H9 (cell line): ENCODE measurements at places on chromosomes 11 and 22.

DNA sequence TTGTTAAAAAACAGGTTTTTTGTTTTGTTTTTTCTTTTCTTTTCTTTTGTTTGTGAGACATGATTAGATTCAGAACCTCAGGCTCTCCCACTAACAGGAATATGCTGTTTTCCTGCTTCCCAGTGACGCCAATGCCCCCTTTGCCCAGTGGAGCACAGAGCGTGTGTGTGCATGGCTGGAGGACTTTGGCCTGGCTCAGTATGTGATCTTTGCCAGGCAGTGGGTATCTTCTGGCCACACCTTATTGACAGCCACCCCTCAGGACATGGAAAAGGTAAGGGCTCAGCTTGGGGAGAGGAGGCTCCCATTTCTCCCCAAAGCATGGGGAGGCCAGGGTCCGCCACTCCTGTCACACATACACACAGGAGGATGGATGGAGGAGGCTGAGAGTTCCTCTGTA, 25.0 kb downstream of the CYB5R2 start:
- no peak for DNase-seq
- H3K27ac ChIP-seq = no peak overlapping the region
- no peaks in the 10 kb centered on the region for H3K4me1 ChIP-seq
- H3K36me3 ChIP-seq = peaks cover 5% of the 10 kb centered on the region

- H3K27me3 ChIP-seq = no peaks in the 10 kb centered on the region
- no peaks in the 10 kb centered on the region for H3K36me3 ChIP-seq
- H3K27ac ChIP-seq = no peak overlapping the region
- no peak overlapping the region for H3K4me3 ChIP-seq
Observed at GRCh38 chr11:120028181-120028896, 109.6 kb downstream of the TRIM29 start.

GRCh38 chr11:6986487-6986886, 33.7 kb downstream of the ZNF214 start:
- H3K27ac ChIP-seq = no peak overlapping the region
- no peaks in the 10 kb centered on the region for H3K27me3 ChIP-seq
- DNase-seq = no peak
- no peaks in the 10 kb centered on the region for H3K36me3 ChIP-seq
- H3K4me3 ChIP-seq = no peak overlapping the region

DNA sequence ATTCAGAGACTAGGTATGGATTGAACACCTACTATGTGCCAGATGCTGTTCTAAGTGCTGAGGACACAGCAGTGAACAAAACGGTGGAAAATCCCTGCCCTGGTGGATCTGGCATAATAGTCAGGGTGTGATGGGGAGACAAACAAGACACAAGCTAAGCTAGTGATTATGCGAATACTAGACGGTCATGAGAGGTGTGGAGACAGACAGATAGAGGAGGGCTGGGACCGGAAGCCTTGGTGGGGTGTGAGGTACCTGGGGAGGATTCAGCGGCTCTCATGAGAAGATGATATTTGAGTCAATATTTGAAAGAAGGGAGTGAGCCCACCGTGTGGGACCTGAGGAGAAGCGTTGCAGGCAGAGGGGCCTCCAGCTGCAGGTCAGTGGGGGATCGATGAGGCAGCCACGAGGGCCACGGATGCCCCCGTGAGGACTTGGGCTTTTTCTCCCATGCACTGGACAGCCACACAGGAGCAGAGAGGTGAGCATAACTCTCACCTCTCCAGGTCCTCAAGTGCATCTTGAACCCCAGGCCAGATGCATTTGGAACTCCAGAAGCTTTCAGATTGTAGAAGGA, 4.7 kb downstream of the CD5 start:
- H3K4me3 ChIP-seq = no peak overlapping the region
- H3K27ac ChIP-seq = no peak overlapping the region
- H3K4me1 ChIP-seq = no peaks in the 10 kb centered on the region

GRCh38 chr11:109085708-109086373, 336.1 kb upstream of the C11orf87 start:
- H3K27ac ChIP-seq = no peak overlapping the region
- H3K4me3 ChIP-seq = no peak overlapping the region
- no peak for DNase-seq
- peaks cover 4% of the 10 kb centered on the region; the same call in 2 of the 3 replicates for H3K36me3 ChIP-seq

GRCh38 chr11:122776546-122776945, 61.8 kb upstream of the CRTAM start:
- no peak overlapping the region for H3K27ac ChIP-seq
- no peak overlapping the region for H3K4me3 ChIP-seq
- no peak for DNase-seq
- no peaks in the 10 kb centered on the region for H3K27me3 ChIP-seq
- H3K4me1 ChIP-seq = no peaks in the 10 kb centered on the region
